ENCODE measurements at places on chromosomes 16 and 17. TPM values are rescaled to one million over a fixed set of nuclear protein-coding genes. Genes with fewer than 3 reads are reported as not detected.

Gene CES5A
- not detected for total RNA-seq

- DNase-seq: peak; percentile 41
- H3K27ac ChIP-seq: peak overlapping the region; percentile 73
- peaks cover 51% of the 10 kb centered on the region for H3K4me1 ChIP-seq
- H3K4me3 ChIP-seq: no peak overlapping the region
- peaks cover 35% of the 10 kb centered on the region for H3K36me3 ChIP-seq
Observed at GRCh38 chr17:1360975-1361374, 39.0 kb downstream of the YWHAE start.

DNA sequence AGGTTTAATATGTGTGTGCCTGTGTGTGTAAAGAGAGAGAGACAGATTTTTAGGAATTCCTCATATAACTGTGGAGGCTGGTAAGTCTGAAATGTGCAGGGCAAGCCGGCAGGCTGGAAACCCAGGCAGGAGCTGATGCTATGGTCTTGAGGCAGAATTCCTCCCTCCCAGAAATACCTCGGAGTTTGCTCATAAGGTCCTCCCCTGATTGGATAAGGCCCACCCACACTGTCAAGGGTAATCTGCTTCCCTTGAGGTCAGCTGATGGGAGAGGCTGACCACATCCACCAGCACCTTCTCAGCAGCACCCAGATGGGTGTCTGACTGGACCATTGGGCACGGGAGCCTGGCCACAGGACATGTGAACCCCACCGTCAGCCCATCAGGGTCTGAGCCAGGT lies 42.4 kb downstream of the C16orf95 start:
- peaks cover 5% of the 10 kb centered on the region for H3K27me3 ChIP-seq
- peaks cover 1% of the 10 kb centered on the region for H3K36me3 ChIP-seq
- peaks cover 7% of the 10 kb centered on the region for H3K4me1 ChIP-seq
- no peak for DNase-seq
- H3K27ac ChIP-seq: no peak overlapping the region
- no peak overlapping the region for H3K4me3 ChIP-seq

DNA sequence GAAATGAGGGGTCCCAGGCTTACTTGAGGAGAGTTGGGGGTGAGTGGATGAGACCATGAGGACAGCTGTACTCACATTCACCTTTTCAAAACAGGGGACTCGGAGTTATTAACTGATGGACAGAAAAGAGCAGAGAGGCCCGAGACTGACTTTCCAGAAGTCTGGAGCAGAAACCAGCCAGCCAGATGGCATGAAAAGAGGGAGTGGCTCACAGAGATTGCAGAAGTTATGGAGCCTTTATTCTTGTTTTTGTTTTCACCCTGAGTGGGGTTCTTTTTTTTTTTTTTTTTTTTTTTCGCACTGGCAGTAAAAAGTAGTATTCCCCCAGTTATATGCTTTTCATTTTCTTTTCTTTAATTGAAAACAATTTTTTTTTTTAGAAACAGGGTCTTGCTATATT lies 18.9 kb downstream of the TVP23A start:
- no peaks in the 10 kb centered on the region for H3K4me1 ChIP-seq
- H3K4me3 ChIP-seq: no peak overlapping the region
- DNase-seq: no peak
- no peaks in the 10 kb centered on the region for H3K27me3 ChIP-seq

- no peak for DNase-seq
- no peaks in the 10 kb centered on the region for H3K27me3 ChIP-seq
- H3K4me3 ChIP-seq: no peak overlapping the region
- H3K4me1 ChIP-seq: peaks cover 14% of the 10 kb centered on the region
- H3K36me3 ChIP-seq: peaks cover 11% of the 10 kb centered on the region
- H3K27ac ChIP-seq: peak overlapping the region; percentile 68
Observed at GRCh38 chr17:4232168-4232813, 31.5 kb downstream of the ANKFY1 start.

GRCh38 chr17:44108440-44109311 lies 14.8 kb downstream of the HDAC5 start:
- peaks cover 3% of the 10 kb centered on the region for H3K36me3 ChIP-seq
- peaks cover 26% of the 10 kb centered on the region for H3K4me1 ChIP-seq
- no peak overlapping the region for H3K4me3 ChIP-seq
- no peak for DNase-seq
- no peaks in the 10 kb centered on the region for H3K27me3 ChIP-seq

GRCh38 chr17:27247071-27247957 lies 46.6 kb upstream of the WSB1 start:
- H3K36me3 ChIP-seq: no peaks in the 10 kb centered on the region
- H3K4me3 ChIP-seq: no peak overlapping the region
- H3K4me1 ChIP-seq: no peaks in the 10 kb centered on the region
- peaks cover 10% of the 10 kb centered on the region for H3K27me3 ChIP-seq
